Stimulated activated CD8-positive, alpha-beta memory T cell treated with anti-CD3 and anti-CD28 coated beads, Interleukin-15, amount 100 ng/mL, for 24 hours (primary cell): ENCODE measurements at places on chromosomes 5 and 9.

DNA sequence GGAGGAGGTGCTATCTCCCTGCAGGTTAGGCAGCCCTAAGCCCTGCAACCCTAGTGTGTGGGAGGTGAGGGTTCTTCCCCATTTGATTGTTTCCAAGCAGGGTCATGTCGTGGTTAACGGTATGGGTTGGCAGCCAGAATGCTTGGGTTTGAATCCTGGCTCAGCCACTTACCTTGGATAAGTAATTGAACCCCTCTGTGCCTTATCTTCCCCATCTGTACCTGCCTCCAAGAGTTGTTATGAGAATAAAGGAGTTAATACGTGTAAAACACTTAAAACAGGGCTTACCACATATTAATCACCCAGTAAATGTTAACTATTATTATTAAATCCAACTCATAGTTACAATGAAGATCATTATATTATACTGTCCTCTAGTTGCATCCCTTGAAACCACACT is 52.2 kb upstream of the SPATA31E1 start:
- DNase-seq: no peak

DNA sequence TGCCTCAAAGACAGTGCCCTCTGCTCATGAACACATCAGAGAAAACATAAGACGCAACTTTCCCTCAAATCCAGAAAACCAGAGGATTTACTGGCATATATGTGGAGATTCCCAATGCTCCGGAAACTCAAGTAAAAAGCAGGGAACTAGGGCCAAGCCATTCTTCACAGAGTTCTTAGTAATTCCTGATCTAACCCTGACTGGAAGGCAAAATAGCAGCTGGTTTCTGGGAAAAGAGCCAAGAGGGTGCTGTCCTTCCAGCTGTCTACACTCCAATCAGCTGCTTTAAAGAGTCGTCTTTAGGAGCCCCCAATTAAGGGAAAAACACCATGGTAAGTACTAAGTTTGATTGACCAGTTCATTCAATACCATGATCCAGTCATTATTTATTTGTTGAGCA is 49.6 kb downstream of the GNA14 start:
- DNase-seq: no peak

GRCh38 chr5:82447913-82448312 is 169.8 kb upstream of the RPS23 start:
- no peak for DNase-seq

GRCh38 chr9:130064621-130065020 is 10.9 kb downstream of the GPR107 start:
- no peak for DNase-seq

- DNase-seq: no peak
Observed at GRCh38 chr5:132147663-132148062, 74.1 kb downstream of the CSF2 start.

GRCh38 chr9:4276856-4277255 is 23.0 kb downstream of the GLIS3 start:
- no peak for DNase-seq

DNA sequence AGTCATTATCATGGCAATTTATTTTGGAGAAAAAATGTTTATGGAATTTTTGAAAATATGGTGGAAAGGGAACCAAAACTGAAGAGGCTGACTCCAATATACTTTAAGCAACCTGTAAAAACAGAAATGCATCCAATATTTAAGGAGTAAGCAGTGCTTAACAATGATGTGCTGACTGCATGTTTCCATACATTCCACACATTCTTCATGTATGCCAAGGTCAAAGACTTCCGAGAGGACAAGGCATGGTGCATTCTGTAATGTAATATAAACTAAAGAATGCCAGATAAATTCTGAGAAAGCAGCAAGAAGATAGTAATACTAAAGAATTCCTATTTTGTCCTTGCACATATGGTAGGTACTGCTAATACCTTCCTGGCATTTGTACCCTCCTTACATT is 2015.9 kb upstream of the CDH9 start:
- DNase-seq: no peak

GRCh38 chr9:138083873-138084272 is 206.3 kb downstream of the CACNA1B start:
- DNase-seq: no peak

DNA sequence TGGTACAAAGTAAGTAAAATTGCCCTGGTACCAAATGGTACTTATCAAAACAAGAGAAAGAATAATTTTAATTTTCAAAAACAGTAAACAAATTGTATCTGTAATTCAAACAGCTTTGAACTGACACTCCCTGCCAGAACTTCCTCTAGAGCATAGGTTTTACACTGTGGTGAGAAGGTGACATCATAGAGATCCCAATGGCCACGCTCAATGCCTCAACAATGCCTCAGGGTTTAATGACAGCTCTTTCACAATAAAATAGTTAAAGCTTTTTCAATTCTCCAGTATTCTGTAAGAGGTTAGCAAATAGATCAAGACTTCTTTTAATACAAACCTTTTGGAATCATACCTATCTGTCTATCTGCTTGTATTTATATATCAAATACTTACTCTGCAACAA is 437.1 kb downstream of the PRR16 start:
- DNase-seq: no peak

DNA sequence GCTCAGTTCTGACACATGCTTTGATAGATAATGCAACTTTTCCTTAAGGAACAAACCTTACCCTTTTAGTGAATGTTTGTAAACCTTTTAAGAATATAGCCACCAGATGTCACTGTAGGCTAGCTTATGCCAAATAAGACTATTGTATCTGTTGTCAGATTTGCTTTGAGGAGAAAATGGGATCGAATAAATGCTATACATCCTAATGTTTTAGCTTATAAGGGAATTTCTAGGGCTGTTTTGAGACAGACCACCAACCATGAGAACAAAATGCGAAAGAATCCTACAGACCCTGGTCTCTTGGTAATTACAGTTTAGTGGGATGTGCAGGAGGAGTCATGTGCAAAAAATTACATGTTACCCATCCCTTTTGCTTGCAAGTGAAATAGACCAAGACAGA is 127.6 kb upstream of the NMUR2 start:
- DNase-seq: no peak

GRCh38 chr9:96441798-96442445 is 8.0 kb upstream of the HABP4 start:
- DNase-seq: no peak

GRCh38 chr5:145531038-145531734 is 304.0 kb downstream of the PRELID2 start:
- no peak for DNase-seq

- no peak for DNase-seq
Observed at GRCh38 chr9:90684736-90685135, 42.1 kb upstream of the DIRAS2 start.

DNA sequence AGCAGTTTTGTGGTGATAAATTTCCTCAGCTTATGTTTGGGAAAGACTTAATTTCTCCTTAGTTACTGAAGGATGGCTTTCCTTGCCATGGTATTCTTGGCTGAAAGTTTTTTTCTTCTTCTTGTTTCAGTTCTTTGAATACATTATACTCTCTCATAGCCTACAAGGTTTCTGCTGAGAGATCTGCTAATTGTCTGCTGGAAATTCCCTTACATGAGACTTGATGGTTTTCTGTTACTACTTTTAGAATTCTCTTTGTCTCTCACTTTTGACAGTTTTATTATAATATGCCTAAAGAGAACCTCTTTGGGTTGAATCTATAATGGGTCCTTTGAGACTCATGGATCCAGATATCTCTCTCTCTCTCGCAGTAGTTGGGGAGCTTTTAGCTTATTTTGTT is 693.6 kb downstream of the PRELID2 start:
- DNase-seq: no peak

DNA sequence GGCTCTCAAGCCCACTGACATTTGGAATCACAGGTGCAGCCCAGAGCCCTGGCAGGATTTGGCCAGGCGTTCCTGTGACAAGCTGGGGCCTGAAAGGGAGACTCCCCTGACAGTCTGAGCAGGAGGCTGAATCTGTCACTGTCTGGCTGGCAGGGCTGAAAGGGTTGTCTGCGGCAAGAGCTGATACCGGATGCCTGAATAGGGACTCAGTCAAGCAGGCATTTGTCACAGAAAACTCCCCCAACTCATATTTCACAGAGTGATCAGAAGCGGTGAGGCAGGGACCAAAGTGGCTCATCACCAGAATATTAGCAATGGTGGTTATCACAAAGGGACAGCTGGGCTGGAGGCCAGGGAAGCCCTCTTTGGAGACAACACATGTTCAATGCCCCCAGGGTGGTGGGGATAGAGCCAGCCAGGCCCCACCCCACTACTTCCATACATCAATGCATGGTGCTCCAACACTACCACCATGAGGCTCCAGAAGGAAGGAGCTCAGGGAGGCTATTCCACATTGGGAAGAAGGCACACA is 295.5 kb downstream of the DTWD2 start:
- DNase-seq: no peak

- DNase-seq: no peak
Observed at GRCh38 chr5:179313849-179314521, 31.3 kb downstream of the ADAMTS2 start.

DNA sequence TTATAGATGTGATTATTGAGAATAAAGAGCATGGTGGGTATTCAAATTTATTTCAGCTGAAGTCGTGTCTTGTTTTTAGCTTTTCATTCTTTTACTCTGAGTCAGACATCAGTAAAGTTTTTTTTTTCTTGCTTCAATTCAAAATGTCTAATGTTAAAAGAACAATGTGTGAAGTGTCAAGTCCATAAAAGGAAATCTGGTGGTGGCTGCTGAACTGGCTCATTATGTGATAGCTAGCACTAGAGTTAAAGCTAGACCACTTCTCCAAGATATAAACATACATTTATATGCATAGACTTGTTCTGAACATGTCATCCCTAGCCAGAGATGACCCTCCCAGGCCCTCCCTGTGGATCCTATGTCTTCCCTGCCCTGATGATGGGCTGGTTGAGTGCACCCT is 338.3 kb downstream of the RAB3C start:
- DNase-seq: no peak

GRCh38 chr5:156543348-156544145 is 216.6 kb downstream of the SGCD start:
- DNase-seq: no peak

- DNase-seq: no peak
Observed at GRCh38 chr5:94776167-94776566, 157.7 kb downstream of the SLF1 start.
